ENCODE measurements at places on chromosomes 2 and 18.

- DNase-seq, result no peak
These were observed 335 bp downstream of the HES6 start for GRCh38 chr2:238239543-238239862.

DNA sequence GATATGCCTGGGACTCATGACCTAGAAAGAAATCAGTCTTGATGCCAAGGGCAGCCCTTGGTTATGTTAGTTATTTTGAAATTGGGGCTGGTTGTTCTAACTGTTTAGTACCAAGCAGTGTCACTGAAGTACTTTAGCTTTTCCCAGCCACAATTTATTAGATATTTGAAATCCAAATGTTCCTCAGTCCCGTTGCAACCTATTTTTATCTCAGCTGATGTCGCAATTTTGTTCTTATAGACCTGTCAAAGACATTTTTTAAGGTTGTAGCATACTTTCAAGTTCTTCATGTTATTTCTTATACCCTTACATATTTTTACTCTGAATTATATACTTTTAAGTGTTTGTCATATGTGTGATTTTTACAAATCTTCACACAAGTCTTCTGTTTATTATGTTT is 100.1 kb downstream of the LRP1B start:
- DNase-seq, result no peak

DNA sequence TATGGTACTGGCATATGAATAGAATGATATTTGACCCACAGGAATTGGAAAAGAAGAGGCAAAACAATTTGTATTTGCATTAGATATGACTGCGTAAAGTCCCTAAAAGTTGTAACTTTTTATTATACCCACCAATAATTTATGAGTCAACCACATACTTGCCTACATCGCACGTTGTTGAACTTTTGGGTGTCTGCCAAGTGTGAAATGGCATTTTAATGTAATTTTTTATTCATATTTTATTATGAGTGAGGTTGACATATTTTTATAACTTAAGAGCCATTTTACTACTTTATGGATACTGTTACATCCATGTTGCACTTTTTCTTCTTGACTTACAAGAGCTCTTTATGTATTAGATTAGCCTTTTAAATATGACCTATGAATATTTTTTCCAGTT is 4.6 kb downstream of the DSC2 start:
- no peak for DNase-seq

GRCh38 chr2:16640001-16640700 is 25.5 kb downstream of the CYRIA start:
- DNase-seq, result no peak

DNA sequence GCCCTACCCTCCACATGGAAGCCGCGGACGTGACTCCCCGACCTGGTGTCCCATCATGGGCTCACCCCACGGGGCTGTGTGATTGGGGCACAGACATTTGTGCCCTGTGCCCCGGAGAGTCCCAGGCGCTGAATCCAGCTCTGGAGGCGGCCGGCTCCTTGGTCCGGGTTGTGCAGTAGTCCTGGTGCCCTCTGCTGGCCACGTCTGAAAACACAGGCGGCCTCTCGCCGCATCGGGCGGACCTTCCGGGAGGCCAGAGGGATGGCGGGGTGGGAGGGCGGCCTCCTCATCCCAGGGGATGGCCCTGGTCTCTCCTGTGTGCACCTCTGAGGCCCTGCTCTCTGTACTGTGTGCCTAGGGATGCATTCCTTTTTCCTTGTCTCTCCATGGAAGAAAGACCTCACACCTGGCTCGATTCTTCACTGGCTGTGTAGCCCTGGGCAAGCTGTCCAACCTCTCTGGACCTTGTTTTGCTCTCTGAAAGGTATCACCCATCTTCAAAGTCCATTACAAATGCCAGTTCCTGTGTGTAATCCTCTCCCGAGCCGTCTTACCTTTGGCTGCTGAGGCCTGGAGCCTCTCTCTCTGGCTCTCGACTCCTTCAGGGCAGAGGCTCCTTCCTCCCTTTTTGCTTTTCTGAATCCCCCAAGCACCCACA is 27.6 kb downstream of the CELF4 start:
- DNase-seq, result peak; percentile 62

DNA sequence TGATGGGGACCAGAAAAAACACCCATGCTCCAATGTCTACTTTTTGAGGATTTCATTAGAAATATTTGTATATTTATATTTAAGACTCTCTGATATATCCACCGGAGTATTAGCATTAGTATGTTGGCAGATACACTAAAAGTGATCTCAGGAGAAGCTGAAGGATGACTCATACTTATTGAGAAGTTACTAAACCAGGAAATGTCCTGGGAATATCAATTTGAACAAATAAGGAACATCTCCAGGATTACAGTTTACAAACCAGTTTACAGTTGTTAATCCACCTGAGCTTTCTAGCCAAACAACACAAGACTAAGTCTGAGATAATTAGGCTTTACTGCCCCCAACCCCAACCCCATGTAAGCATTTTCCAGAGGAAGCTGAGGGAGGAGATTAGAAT is 16.1 kb upstream of the DPP4 start:
- no peak for DNase-seq

DNA sequence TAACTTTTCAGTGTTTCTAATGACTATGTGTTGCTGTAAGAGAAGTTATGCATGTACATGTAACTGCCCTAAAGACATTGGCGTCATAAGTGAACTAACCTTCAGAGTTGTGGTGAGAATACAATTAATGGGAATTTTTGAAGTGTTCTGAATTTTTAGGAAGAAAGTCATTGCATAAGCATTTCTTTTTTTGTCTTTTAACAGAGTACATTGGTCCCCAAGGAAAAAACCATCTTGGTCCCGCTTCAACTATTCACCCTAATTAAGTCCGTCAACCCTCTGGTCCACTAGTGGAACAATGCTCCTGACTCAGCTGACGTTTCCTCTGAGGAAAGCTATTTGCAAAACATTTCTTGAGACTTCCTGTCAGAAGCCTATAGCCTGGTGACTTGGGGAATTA is 41.1 kb upstream of the VIT start:
- no peak for DNase-seq

All from activated CD4-positive, alpha-beta T cell treated with anti-CD3 and anti-CD28 coated beads, Interleukin-2, Interleukin-4, amounts not matched to agents 100 ng/mL and 50 ng/mL, durations not matched to agents 16 hours and 8 hours (primary cell).